Lung microvascular endothelial cell (primary cell): ENCODE measurements at places on chromosomes 12 and 14. TPM values are rescaled to one million over a fixed set of nuclear protein-coding genes. Genes with fewer than 3 reads are reported as not detected.

DNA sequence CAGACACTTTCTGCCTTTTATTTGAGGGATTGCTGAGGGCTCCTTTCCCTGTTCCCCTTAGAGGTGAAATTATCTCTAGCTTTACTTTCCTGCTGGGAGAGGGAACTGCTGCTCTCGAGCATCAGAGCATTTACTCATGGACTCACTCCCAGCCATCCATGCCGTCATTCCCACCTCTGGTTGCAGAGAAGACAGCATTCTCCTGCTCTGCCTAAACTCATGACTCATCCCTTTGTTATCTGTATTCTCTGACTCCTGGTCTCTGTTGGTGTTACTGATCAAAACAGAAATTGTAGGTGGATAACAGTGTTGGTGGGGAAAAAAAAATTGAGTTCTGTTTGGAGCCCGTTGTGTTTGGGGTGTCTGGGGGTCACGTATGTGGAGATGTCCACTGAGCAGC, 159.3 kb downstream of the TTC8 start:
- peak; percentile 1 for DNase-seq

DNA sequence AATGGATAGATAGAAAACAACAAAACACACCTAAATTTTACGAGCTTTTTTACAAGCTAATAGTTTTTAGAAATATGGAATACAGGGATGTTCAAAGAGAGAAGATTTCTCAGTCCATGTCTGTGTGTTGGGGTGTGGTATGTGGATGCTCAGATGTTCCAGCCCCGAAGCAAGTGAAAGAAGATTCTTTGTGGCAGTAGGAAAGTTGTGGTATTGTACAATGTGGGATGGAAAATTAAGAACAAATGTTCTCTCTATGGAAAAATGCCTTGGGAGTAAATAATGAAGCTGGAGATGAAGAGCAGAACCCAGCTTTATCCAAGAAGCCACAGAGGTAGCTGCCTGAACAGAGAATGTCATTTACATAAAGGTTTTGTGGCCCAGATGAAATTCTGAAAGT, 150.3 kb upstream of the PRKD1 start:
- no peak for DNase-seq

- DNase-seq: no peak
Measured at GRCh38 chr12:112705037-112705632, 86.4 kb upstream of the RPH3A start.

GRCh38 chr12:50600364-50600763, 95.6 kb downstream of the DIP2B start:
- DNase-seq: no peak

- DNase-seq: no peak
Measured at GRCh38 chr12:117803001-117803400, 165.8 kb downstream of the KSR2 start.

DNA sequence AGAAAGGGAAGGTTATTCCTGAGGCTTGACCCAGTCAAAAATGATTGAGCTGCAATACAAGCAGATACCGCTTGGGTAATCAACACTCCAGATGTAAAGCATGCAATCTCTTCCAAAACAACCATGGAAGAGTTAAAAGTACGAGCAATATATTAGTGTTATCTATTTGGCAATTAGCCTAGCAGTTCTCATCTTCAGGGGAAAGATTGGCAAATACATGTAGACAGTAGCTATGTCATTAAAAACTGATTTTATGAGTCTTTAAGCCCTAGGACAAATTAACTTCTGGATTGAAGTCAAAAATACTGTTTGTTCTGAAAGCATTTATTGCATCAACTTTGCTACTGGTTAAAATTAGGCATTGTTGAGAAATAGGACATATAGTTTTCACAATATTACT, 9.3 kb upstream of the GYS2 start:
- no peak for DNase-seq

ACVRL1 gene
- total RNA-seq: 293 and 393 TPM in 2 replicates

- DNase-seq: no peak
Measured at GRCh38 chr12:68481181-68481941, 129.3 kb upstream of the RAP1B start.

DNA sequence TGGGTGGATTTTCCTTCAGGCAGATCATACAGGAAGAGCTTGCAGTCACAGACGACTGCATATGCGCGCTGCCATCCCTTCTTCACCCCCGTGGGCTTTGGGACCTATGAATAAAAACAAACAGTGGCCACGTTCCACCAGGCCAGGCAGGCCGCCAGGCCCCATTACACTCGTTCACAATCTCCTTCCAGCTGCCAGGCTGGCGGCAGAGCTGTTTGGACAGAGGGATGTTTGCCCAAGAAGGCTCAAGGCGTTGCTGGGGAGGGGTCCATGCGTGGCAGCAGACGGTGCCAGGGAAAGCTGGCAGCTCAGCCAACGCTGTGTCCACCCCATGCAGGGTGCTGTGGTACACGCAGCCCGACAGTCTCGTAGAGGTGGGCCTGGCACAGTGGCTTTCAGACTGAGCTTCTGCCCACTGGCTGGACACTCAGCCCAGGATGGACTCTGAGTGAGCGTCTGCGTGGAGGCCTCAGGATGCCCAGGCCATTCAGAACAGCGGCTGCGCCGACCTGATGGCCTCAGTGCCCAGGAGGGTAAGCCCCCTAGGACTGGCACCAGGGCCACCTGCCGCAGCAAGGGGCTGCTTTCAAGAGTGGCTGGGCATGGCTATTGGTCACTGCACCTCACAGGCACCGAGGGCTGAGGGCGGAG, 27.5 kb downstream of the AMN start:
- DNase-seq: no peak

ADAM21 gene
- total RNA-seq: under 0.01 TPM in 2 replicates

DNA sequence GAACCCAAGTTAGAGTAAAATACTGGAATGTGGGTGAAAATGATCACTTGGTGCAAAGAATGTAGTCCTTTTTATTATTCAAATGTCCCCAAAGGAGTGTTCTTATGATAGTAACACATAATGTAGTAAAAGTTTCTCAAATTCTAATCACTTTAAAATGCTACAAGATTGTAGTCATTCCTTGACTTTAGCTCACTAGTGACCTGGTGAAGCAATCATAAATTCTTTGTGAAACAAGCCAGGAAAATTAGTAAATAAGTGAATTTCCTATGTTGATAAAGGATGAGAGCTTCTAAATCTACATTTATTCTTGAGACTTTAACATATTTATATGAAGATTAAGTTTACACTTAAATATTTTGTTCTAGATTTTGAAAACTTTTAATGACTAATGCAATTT, 30.7 kb upstream of the SLC17A8 start:
- DNase-seq: no peak

GPR135 gene
- 0.22 and 0.40 TPM in 2 replicates for total RNA-seq

GRCh38 chr14:90402016-90402415, 5.2 kb downstream of the CALM1 start:
- DNase-seq: no peak

DNA sequence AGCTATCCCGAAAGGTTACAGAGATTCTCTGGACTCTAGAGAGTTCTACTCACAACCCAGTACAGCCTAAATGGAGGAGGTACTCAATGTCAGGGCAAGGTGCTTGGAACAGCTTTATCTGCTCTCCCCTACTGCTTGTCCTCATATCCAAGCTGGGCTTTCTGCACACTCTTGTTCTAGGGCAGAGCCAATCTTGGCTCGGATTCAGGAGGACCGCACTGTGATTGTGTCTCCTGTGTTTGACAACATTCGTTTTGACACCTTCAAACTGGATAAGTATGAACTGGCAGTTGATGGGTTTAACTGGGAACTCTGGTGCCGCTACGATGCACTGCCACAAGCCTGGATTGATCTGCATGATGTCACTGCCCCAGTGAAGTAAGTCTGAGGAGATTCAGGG, 25.0 kb downstream of the GALNT8 start:
- DNase-seq: no peak

- no peak for DNase-seq
Measured at GRCh38 chr12:129063600-129063999, 210.3 kb downstream of the GLT1D1 start.

USP44 gene
- total RNA-seq: 0.87 and 1.8 TPM in 2 replicates

- peak; percentile 70 for DNase-seq
Measured at GRCh38 chr14:49865431-49865859, 12.9 kb upstream of the NEMF start.

ERP27 gene
- 0.22 TPM in 1 of 2 replicates, not detected in the other for total RNA-seq

DNA sequence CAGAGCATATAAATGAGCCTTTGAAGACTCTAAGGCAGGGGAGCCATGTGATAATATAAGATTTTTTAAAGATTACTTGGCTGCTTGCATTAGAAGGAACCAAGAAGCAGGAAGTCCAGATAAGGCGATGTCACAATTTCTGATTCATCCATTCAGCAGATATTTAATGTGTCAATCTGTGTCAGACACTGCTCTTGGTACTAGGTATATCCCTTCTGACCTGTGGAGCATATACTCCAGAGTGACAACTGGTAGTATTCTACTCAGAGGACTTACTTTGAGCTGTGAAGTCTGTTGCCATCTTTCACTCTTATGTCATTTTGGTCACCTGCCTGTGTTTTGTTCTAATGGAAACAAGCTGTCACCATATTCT, 10.7 kb downstream of the EID3 start:
- DNase-seq: no peak

DNA sequence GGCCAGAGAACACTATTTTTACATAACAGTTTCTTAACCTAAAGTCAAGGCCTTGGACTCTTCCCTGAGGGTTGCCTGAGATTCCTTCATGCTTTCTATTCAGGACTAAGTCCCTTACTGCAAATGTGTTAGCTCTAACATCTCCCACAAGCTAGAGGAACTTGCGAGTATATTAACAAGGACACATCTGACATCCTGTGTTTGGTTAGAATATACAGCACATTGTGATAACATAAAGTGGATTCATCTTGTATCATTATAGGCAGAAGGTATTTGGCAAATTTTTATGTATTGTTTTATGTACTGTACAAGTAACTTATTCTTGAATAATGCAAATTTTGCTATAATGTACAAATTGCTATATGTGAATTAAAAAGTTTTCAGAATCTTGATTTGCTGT, 45.5 kb downstream of the SH2B3 start:
- peak; percentile 7 for DNase-seq

- DNase-seq: no peak
Measured at GRCh38 chr12:68532204-68532886, 78.4 kb upstream of the RAP1B start.

GRCh38 chr12:39873065-39873464, 232.8 kb downstream of the SLC2A13 start:
- DNase-seq: no peak

GRCh38 chr12:1318327-1319031, 275.9 kb downstream of the FBXL14 start:
- peak; percentile 19 for DNase-seq

GRCh38 chr12:29867823-29868222, 84.1 kb upstream of the TMTC1 start:
- no peak for DNase-seq

CNTN1 gene
- 0.22 TPM in 1 of 2 replicates, not detected in the other for total RNA-seq

FAIM2 gene
- total RNA-seq: not detected in 2 replicates

INHBC gene
- total RNA-seq: not detected in 2 replicates

- no peak for DNase-seq
Measured at GRCh38 chr12:93300611-93301021, 77.1 kb upstream of the NUDT4 start.

DAO gene
- not detected in 2 replicates for total RNA-seq

- DNase-seq: peak; percentile 19
Measured at GRCh38 chr12:69052613-69053408, 119.8 kb upstream of the CPM start.

GRCh38 chr12:10697156-10697555, 23.3 kb upstream of the STYK1 start:
- no peak for DNase-seq

DNA sequence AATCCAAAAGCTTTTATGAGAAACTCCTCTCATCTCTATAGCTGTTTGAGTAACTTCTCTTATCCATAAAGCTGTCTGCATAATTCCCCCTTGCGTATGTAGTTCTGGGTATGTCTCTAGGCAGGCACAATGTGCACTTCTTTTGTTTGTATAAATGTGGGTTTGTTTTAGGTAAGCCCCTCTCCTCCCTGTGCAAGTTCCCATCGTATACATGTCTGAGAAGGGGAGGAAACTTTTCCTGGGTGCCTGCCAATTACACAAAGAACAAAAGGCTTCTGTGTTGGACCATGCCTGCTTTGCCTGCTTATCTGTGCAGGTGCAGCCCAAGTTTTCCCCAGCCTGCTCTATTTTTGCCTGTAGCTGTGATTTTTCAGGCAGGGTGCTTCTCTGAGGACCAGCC, 96.7 kb downstream of the CCER1 start:
- DNase-seq: no peak

GRCh38 chr12:107622001-107622400, 63.6 kb upstream of the PWP1 start:
- DNase-seq: peak; percentile 21

CCDC38 gene
- not detected in 2 replicates for total RNA-seq

DNA sequence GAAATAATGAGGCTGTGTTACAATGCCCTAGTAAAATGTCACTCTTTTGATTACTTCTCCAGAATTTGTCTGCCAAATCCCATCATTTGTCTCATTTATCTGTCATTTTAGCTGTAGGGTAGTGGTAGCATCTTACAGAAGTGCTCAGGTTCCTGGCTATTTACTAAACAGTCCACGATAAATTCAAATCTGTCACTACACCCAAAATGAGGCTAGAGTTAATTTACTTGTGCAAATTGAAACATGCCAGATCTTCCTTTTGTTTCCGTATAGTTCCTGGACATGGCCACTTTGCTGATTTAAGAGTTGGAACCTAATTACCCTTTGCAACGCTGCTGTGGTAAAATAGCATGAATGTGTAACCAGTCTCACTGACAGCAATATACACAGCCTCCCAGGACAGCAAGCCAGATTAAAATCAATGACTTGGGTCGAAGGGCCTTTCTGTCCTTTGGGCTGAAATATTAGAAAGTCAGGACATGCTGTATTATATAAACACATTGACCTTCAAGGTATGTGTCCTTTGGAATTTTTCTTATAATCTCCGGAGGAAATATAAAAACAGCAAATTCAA, 485.4 kb downstream of the MDGA2 start:
- DNase-seq: no peak

GRCh38 chr14:91234791-91235114, 9.8 kb downstream of the GPR68 start:
- DNase-seq: no peak

- DNase-seq: no peak
Measured at GRCh38 chr14:105119408-105120025, 49.1 kb downstream of the JAG2 start.

DNA sequence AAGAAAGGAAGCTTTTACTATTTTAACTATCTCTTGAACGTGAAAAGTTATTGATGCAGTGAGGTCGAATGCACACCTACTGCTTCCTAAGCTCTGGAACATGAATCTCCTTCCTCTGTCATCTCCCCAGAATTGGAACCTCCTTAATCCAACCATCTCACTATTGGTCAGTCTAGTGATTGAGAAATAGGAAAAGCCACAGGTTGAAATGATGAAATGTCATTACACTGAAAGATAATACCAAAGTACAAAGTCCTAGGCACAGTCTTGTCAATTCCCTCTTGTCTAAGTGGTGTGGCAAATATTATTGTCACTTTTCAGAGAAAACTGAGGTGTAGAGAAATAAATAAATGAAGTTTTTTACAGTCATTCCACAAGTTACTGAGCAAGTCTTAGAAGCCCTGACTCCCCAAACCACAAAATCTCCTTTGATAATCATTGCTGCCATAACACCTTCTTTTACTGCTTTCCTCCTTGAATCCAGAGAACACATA, 19.5 kb upstream of the HIGD1C start:
- no peak for DNase-seq

GRCh38 chr14:100147691-100148464, 11.6 kb downstream of the DEGS2 start:
- no peak for DNase-seq
